Epithelial cell of proximal tubule (primary cell): ENCODE measurements at places on chromosomes 16 and 17.

DNA sequence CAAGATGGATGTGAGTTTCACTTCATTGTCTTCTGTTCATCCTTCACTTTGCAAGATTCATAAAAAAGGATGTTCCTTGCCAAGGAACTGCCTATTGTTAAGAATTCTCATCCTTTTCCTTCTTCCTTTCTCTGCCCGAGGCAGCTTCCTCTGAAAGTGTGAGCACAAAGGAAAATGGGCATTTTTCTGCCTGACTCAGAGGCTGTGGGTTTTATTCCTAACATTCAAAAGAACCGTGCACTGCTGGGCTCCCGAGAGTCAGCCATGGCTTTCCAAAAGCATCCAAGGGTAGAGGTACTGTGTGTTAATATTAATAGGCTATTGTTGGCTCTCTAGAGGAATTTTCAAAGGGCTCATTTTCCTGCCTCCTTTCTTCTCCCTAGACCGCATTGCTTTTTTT is 289.4 kb downstream of the ABCC12 start:
- no peak for DNase-seq

- DNase-seq: no peak
Observed at GRCh38 chr17:75404223-75404730, 1.2 kb downstream of the GRB2 start.

GRCh38 chr17:80339731-80340456 is 75.1 kb upstream of the ENDOV start:
- DNase-seq: no peak

GRCh38 chr16:64116151-64116550 is 1005.7 kb downstream of the CDH11 start:
- no peak for DNase-seq

- no peak for DNase-seq
Observed at GRCh38 chr17:81948635-81949378, 1.8 kb upstream of the MYADML2 start.

DNA sequence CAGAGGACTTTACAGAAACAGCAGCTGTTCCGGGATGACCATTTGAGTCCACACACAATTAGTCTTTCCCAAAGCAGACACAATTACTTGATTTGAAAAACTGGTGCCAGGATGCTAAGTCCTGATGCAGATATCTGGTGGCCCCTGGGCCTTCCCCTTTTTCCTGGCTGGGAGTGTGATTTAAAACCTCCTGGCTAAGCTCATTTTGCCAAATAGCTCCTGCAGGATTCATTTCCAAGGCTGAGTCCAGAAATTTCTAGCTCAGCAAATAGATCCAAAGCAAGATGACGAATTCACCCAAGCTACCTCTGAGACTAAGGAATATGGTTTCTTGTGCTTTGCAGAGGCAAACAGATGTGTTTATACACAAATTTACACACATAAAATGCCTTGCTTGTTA is 422.2 kb downstream of the CA10 start:
- DNase-seq: no peak
